Psoas muscle (tissue), 8 donors: ENCODE measurements at places on chromosomes 3 and 15. TPM values are rescaled to one million over a fixed set of nuclear protein-coding genes. Genes with fewer than 3 reads are reported as not detected.

- H3K4me3 ChIP-seq: peak overlapping the region; percentile 1
These were observed 504.2 kb upstream of the PROK2 start for GRCh38 chr3:72288955-72289691.

GRCh38 chr15:82945326-82945725, 7.2 kb downstream of the HOMER2 start:
- H3K27ac ChIP-seq: no peak overlapping the region
- no peaks in the 10 kb centered on the region for H3K36me3 ChIP-seq
- H3K4me3 ChIP-seq: no peak overlapping the region
- H3K27me3 ChIP-seq: no peaks in the 10 kb centered on the region

The FAH gene
- 60.2 TPM for total RNA-seq

GRCh38 chr3:24003466-24003865, 58.4 kb downstream of the NR1D2 start:
- DNase-seq: no peak
- no peaks in the 10 kb centered on the region for H3K27me3 ChIP-seq
- H3K4me3 ChIP-seq: no peak overlapping the region
- H3K36me3 ChIP-seq: no peaks in the 10 kb centered on the region
- no peaks in the 10 kb centered on the region for H3K4me1 ChIP-seq
- no peak overlapping the region for H3K27ac ChIP-seq

The EPHB1 gene
- 2.0 TPM for total RNA-seq

DNA sequence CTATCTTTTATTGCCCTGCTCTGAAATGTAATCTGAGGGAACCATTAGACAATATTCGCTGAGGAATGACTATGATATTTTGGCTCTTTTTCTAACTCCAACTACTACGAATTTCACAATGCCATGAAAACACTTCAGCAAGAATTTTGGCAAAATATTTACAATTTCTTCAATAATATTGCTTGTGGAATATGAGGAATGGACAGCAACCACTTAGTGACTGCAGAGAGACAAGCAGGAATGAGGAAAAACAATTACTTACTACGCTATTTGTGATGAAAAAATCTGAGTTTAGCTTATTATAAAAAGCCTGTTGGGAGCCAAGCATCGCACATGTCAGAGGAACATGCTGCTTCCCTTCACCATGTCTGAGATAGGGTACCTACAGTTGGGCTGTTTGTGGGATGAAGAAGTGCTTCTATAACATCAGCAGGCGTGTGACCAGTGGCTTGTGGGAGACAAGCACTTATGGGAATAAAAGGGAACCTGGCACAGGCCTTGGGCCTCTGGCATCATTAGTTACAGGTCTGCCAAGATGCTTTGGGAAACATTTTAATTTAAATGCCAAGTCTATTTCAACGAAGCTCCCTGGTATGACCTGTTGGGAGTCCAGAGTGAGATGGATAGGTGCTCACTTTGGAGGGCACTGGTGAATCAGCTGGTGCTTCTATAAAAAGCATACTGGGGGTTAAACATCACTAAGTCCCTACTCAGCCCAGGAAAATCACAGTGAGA, 2.7 kb upstream of the PLCL2 start:
- no peaks in the 10 kb centered on the region for H3K27me3 ChIP-seq
- peak overlapping the region; percentile 99 for H3K27ac ChIP-seq
- DNase-seq: peak; percentile 55
- peak overlapping the region; percentile 97 for H3K4me3 ChIP-seq
- H3K36me3 ChIP-seq: no peaks in the 10 kb centered on the region

DNA sequence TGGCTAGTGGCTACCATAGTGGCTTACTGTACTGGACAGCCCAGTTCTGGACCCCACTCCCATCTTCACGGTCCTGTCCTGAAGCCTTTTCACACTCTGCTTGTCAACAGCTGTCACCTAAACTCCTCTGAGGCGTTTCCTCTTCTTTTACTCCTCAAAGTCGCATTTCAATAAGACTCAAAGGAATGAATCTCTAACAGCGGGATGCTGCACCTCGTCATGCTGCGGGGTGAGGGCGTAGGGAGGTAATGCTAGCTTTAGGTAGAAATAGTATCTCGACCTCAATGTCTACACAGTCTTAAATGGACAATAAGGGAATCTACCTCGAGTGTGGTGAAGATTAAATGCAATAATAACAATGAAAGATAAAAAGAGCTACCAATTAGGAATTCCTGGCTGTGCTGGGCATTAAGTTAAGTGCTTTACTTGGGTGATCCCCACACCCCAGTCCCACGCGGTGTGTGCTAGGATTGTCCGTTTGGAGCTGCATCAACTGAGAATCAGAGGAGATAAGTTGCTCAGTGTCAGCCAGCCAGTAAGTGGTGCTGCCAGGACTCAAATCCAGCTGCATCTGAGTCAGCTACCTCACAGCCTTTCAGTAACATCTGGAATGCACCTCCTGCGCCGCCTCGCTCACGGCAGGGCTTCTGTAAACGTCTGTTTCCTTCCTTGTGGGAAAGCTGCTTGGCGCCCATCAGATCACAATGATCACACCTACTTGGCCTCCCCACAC, 14.0 kb downstream of the PLA2G4D start:
- H3K4me3 ChIP-seq: no peak overlapping the region
- H3K27ac ChIP-seq: no peak overlapping the region
- no peaks in the 10 kb centered on the region for H3K4me1 ChIP-seq
- DNase-seq: no peak

DNA sequence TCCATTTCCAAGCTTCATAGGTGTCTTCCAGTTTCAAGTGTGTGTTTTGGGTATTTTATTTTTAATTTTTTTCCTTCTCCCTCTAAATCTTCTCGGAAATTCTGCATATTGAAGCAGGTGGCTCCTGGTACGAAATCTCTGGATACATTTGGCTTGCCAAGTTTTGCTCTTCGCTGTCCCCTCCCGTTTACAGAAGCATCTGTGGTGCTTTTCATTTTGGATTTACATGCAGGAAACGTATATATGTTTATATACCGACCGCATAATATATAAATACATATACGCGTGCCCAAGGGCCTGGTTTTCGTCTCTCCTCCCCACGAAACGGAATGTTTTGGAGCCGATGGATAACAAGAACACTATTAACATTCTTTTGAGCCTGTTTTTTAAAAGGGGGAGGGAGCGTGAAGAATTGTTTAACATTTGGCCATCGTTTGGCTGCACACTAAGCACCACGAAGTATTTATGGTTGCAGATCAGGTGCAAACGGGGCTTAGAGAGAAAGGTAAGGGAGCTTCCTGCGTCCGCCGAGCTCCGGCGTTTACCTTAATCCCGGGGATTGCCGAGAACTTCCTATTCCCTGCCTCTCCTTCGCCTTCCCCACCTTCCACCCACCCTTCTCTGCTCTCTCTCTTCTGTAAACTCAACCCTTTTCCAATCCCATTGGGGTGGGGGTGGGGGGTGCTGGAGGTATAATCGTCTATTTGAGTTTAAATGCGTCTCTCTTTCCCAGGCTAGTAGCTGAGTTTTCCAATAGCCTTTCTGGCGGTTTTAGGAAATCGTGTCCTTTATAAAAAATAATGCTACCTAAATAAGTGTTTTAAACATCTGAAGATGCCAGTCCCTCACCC, 1.1 kb upstream of the NLGN1 start:
- no peak for DNase-seq
- H3K36me3 ChIP-seq: no peaks in the 10 kb centered on the region
- peaks cover 11% of the 10 kb centered on the region for H3K4me1 ChIP-seq
- no peaks in the 10 kb centered on the region for H3K27me3 ChIP-seq
- H3K27ac ChIP-seq: no peak overlapping the region

DNA sequence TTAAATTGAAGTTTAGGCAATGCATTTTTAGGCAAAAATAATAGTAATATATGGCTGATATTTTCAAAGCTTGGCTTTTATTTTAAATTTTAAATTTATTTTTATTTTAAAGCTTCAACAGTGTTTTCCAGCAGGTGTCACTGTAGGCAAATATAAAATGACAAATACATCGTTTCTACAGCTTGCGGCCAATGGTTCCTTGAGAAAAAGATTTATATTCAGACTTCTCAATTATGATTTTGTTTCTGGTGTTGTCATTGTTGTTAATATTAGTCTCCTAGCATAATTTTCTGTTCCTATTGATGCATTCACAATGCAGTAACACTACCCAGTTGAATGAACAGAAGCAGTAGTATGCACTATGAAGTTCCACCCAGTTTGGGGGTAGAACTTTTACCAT, 220.7 kb upstream of the DNAJC19 start:
- H3K36me3 ChIP-seq: no peaks in the 10 kb centered on the region
- H3K27me3 ChIP-seq: no peaks in the 10 kb centered on the region
- H3K4me1 ChIP-seq: no peaks in the 10 kb centered on the region

- DNase-seq: no peak
- no peak overlapping the region for H3K4me3 ChIP-seq
- no peaks in the 10 kb centered on the region for H3K36me3 ChIP-seq
These were observed 16.4 kb downstream of the NECTIN3 start for GRCh38 chr3:111087924-111088469.

- H3K27ac ChIP-seq: no peak overlapping the region
- H3K27me3 ChIP-seq: no peaks in the 10 kb centered on the region
- DNase-seq: no peak
- no peak overlapping the region for H3K4me3 ChIP-seq
- no peaks in the 10 kb centered on the region for H3K36me3 ChIP-seq
- no peaks in the 10 kb centered on the region for H3K4me1 ChIP-seq
These were observed 43.6 kb downstream of the DMXL2 start for GRCh38 chr15:51579012-51579411.

- no peak overlapping the region for H3K27ac ChIP-seq
- no peaks in the 10 kb centered on the region for H3K4me1 ChIP-seq
- DNase-seq: no peak
- H3K4me3 ChIP-seq: no peak overlapping the region
- H3K36me3 ChIP-seq: no peaks in the 10 kb centered on the region
- no peaks in the 10 kb centered on the region for H3K27me3 ChIP-seq
These were observed 14.0 kb upstream of the SPINK8 start for GRCh38 chr3:48347500-48347899.

DNA sequence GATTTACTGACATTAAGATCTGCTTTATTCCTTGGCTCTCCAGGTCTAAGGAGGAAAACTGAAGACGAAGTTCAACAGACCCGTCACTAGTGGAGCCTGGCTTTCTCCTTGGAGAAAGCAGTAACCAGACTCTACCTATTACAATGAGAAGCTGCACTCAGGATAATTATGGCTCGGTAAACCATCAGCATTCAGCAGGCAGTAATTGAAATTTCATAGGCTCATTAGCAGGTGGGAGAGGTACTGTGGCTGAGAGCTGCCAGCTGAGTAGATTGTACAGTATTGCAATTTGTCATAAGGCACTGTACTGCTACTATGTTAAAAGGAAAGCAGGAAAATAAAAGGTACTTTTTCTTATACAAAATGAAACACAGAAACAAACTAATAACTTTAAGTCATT, 51.2 kb downstream of the CHAC1 start:
- H3K27me3 ChIP-seq: no peaks in the 10 kb centered on the region
- H3K4me1 ChIP-seq: peaks cover 19% of the 10 kb centered on the region
- no peak for DNase-seq

The SIDT1 gene
- 0.44 TPM for total RNA-seq

The SOX14 gene
- not detected for total RNA-seq

- peaks cover 60% of the 10 kb centered on the region for H3K36me3 ChIP-seq
- peak; percentile 92 for DNase-seq
- H3K27ac ChIP-seq: peak overlapping the region; percentile 50
- no peaks in the 10 kb centered on the region for H3K27me3 ChIP-seq
- peaks cover 12% of the 10 kb centered on the region for H3K4me1 ChIP-seq
These were observed 93.9 kb downstream of the PCCB start for GRCh38 chr3:136343873-136344555.

The CACNA2D2 gene
- total RNA-seq: 1.6 TPM

GRCh38 chr3:123083383-123084124, 16.7 kb downstream of the PDIA5 start:
- no peak for DNase-seq
- H3K27me3 ChIP-seq: no peaks in the 10 kb centered on the region
- H3K4me1 ChIP-seq: peaks cover 9% of the 10 kb centered on the region
- H3K36me3 ChIP-seq: no peaks in the 10 kb centered on the region
- no peak overlapping the region for H3K27ac ChIP-seq
- no peak overlapping the region for H3K4me3 ChIP-seq

- H3K4me1 ChIP-seq: no peaks in the 10 kb centered on the region
- no peaks in the 10 kb centered on the region for H3K27me3 ChIP-seq
- no peaks in the 10 kb centered on the region for H3K36me3 ChIP-seq
- no peak overlapping the region for H3K4me3 ChIP-seq
- no peak for DNase-seq
These were observed 254.3 kb upstream of the ARHGEF26 start for GRCh38 chr3:153866901-153867300.

DNA sequence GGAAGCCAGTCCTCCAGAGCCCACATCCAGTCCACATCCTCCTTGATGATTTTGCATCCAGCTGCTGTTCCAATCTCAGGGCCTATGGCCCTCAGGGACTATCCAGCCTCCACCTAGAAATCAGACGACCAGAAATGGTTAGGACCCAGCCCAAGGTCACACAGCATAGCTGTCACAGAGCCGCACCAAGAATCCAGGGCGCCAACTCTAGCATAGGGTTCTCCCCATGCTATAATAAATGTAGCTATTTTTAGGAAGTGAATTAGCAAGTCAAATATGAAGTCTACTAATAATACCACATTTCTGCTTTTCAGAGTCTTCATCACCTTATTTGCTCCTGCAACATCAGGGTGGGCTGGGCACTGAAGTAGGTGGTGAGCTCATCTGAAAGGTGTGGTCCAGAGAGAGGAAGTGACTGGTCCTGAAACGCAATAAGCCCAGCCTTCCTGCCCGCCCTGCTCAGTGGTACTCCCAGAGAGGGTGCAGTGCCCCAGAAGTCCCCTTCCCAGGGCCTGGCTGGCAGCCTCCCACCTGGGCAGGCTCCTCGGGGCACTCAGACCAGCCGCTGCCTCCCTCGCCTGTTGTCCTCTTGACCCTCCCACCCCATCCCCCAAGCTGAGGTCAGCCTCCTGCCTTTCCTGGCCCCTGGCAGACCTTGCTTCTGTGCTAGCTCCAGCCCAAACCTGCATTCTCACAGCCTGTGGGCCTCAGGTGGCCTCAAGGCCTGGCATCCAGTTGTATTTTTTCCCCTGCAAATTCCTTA, 17.6 kb upstream of the CYP11A1 start:
- peak; percentile 61 for DNase-seq
- no peaks in the 10 kb centered on the region for H3K4me1 ChIP-seq
- no peak overlapping the region for H3K4me3 ChIP-seq
- H3K36me3 ChIP-seq: no peaks in the 10 kb centered on the region
- H3K27ac ChIP-seq: no peak overlapping the region

The TRPM1 gene
- not detected for total RNA-seq

GRCh38 chr3:100465892-100466777, 26.3 kb upstream of the TMEM45A start:
- H3K27me3 ChIP-seq: no peaks in the 10 kb centered on the region
- DNase-seq: no peak
- no peaks in the 10 kb centered on the region for H3K4me1 ChIP-seq
- no peak overlapping the region for H3K4me3 ChIP-seq

- DNase-seq: no peak
- no peak overlapping the region for H3K4me3 ChIP-seq
- H3K36me3 ChIP-seq: no peaks in the 10 kb centered on the region
- no peaks in the 10 kb centered on the region for H3K4me1 ChIP-seq
These were observed 281.3 kb downstream of the DIPK2A start for GRCh38 chr3:144252896-144253295.

- H3K27me3 ChIP-seq: no peaks in the 10 kb centered on the region
- H3K36me3 ChIP-seq: no peaks in the 10 kb centered on the region
- no peak for DNase-seq
- H3K4me3 ChIP-seq: no peak overlapping the region
These were observed 446.2 kb upstream of the NR2F2 start for GRCh38 chr15:95884276-95884675.
